ENCODE measurements at places on chromosomes 7 and 10.

DNA sequence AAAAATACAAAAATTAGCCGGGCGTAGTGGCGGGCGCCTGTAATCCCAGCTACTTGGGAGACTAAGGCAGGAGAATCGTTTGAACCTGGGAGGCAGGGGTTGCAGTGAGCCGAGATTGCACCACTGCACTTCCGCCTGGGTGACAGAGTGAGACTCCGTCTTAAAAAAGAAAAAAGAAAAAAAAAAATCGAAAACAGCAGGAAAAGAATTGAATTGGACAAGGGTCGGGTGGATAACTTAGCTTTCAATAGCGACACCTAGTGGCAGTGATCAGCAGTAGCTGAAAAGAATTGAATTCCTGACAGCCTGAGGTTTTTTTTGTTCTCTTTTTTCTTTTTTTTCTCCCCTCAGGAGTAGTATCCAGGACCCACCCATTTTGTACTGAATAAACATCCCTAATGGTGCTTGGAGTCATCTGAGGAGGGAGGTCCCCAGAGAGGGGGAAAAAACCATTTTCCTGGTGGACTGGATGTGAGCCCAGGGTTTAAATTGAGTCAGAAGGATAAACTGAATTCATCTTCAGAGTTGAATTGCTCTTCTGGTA, 55.1 kb downstream of the CYCS start:
- peak; percentile 36 for DNase-seq

- no peak for DNase-seq
Observed at GRCh38 chr7:114086537-114086913, 167.7 kb upstream of the PPP1R3A start.

DNA sequence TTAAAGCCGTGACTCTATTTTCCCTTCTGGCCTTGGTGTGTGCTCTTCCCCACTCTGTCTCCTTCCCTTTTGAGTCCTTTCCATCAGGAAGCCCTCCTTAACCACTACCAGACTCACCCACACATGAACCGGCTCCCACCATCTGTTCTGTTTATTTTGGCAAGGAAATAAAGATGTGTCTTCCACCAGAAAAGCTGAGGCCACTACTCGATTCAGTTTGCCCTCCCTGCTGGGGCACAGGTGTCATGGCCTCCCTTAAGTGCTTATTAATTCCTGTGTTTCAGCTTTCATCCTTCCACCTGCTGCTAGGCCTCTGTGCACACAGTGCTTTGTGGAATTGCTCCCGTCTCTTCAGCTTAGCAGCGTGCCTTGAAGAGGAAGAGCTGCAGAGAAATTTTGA, 16.7 kb downstream of the POR start:
- DNase-seq, result no peak

DNA sequence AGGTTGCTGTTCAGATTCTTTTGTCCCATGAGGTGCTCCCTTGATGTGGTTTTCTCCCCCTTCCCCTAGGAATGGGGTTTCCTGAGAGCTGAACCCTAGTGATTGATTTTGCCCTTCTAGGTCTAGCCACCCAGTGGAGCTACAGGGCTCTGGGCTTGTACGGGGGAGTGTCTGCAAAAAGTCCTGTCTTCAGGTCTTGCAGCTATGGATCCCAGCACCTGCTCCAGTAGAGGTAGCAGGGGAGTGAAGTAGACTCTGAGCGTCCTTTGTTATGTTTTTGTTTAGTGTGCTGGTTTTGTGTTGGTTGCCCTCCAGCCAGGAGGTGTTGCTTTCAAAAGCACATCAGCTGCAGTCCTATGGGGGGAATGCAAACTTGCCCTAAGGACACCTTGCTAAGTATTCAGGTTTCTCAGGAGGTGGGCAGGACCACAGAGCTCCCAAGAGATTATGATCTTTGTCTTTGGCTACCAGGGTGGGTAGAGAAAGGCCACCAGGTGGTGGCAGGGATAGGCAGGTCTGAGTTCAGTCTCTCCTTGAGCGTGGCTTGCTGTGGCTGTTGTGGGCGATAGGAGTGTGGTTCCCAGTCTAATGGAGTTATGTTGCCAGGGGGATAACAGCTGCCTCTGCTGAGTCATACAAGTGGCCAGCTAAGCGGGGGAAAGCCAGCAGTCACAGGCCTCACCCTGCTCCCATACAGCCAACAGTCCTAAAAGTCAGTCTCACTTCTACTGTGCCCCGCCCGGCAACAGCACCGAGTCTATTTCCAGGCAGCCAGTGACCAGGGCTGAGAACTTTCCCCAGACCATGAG, 92.4 kb upstream of the JCAD start:
- DNase-seq, result no peak

DNA sequence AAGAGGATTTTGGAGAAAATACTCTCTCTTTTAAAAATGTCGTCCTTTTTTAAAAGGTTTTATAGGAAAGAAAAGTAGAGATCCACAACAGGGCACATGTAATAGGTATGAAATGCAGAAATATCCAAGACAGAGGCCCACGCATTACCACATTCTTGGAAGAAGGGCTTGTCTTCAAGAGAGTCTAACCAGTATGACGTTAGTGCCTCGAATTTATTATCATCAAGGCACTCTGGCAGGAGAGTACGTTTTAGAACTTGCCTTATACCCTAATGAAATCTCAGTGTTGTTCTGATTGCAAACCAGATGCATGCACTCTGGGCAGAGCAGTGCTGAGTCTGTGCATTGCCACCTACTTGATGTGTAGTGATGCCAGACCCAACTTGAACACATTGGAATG, 342.6 kb upstream of the NFE2L3 start:
- DNase-seq, result no peak

DNA sequence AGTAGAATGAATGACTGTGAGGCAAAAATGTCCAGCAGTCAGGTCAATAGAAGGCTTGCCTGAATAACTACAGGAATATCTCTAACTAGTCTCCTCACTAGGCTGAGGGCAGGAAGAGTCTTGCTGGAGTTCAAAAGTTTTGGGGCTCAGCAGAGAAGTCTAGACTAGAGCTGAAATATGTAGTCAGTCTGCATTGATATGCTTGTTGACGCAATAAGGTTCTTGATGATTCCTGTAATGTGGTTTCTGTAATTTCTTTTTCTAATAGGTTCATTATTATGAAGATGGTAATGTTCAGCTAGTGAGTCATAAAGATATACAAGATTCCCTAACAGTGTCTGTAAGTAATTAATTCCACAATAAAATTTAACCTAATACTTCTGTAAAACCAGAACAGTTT, 41.5 kb upstream of the ST7 start:
- DNase-seq, result no peak

- DNase-seq, result no peak
Observed at GRCh38 chr7:72924386-72924732, 536 bp upstream of the POM121 start.

DNA sequence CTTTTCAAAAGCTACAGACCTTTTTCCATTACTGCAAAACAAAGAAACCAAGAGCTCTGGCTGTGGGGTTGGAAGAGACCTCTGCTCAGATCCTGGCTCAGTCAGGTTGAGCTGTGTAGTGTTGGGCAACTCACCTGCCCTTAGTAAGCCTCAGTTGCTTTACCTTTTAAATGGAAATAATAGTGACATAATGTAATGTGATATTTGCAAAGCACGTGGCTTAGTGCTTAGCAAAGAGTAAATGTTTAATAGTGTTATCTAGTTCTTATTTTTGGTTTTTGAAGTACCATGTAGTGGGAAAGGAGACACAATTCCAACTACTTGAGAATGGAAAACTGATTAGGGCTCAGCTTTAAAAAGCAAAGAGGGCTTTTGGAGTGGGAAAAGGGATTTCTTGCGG, 100.2 kb downstream of the SVIL start:
- no peak for DNase-seq

GRCh38 chr7:148266795-148267194, 323.8 kb upstream of the C7orf33 start:
- DNase-seq, result no peak

GRCh38 chr7:128035712-128036111, 4.5 kb upstream of the LRRC4 start:
- DNase-seq, result no peak

DNA sequence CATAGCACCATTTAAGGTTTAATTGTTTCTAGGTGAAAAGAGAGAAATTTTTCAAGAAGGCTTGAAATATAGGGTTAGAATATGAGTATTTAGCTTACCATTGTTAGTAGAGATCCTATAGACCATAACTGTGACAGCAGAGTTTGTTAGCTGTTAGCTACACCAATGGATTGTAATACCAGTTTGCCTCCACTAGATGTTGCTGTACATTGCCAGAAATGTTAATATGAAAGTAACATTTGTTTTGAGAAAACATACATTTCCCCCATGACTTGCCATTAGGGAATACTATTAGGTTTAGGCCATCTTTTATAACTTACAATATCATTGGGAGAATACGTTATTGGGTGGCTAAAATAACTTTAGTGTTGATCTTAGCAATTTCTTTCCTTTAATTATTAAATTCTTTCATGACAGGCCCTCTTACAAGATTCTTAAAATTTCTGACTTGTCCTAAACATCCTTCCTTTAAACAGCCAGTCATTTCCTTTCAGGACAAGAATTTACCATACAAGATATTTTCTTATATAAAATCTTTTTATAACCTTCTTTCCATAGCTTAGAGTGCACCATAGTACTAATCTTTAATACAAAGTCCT, 39.5 kb downstream of the ZNF117 start:
- DNase-seq, result no peak

GRCh38 chr7:146736446-146737190, 620.0 kb downstream of the CNTNAP2 start:
- no peak for DNase-seq

- no peak for DNase-seq
Observed at GRCh38 chr7:123220396-123220795, 20.6 kb upstream of the SLC13A1 start.

DNA sequence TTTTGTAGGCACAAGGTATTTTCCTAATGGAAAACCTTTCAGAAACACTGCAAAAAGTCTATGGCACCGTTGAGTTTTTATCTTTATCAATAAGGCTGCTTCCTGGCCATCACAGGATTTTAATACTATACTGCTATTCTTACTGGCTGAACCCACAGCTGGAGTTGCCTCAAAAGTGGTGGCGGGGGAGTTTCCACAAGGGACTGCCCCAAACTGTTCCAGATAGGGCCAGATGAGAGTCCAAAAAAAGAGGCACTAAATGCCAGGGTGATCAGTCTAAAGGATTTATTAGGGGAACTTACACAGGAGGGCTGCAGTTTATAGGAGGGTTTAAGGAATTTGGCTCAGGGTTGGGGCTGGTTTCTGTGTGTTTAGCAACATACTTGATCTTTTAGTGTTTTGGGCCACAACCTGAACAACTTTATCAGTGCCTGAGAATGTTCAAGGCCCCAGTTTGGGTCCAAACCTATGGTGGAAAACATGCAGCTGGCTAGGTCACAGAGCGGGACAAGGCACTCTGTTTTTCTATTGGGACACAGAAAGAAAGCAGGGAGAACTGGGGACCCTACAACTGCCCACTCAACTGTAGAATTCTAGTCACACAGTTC, 41.4 kb downstream of the STAM start:
- DNase-seq, result no peak
